ENCODE measurements at places on chromosomes 7 and 10.
A peak's percentile ranks its signal among the peaks of the same experiment; 100 is the strongest.

- no peak for DNase-seq
These were observed 28.2 kb downstream of the IL15RA start for GRCh38 chr10:5949009-5949759.

GRCh38 chr10:80444646-80445319, 9.3 kb upstream of the TSPAN14 start:
- peak; percentile 49 for DNase-seq

DNA sequence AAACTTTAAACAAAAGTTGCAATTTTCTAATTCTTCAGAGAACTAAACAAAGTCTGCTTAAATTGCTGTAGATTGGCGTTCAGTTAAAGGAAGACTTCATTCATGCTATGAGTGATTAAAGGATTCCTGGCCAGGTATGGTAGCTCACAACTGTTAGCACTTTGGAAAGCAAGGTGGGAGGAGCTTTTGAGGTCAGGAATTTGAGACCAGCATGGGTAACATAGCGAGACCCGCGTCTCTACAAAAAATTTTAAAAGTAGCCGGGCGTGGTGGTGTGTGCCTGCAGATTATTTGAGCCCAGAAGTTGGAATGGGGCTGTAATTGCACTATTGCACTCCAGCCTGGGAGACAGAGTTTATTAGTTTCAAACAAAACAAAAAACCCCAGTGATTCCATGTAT, 13.5 kb upstream of the SCRN1 start:
- no peak for DNase-seq

GRCh38 chr10:76302481-76302880, 871.1 kb downstream of the LRMDA start:
- no peak for DNase-seq

GRCh38 chr10:64067859-64068258, 546.7 kb downstream of the REEP3 start:
- no peak for DNase-seq

- DNase-seq: no peak
These were observed 649 bp downstream of the DNA2 start for GRCh38 chr10:68471063-68471585.

DNA sequence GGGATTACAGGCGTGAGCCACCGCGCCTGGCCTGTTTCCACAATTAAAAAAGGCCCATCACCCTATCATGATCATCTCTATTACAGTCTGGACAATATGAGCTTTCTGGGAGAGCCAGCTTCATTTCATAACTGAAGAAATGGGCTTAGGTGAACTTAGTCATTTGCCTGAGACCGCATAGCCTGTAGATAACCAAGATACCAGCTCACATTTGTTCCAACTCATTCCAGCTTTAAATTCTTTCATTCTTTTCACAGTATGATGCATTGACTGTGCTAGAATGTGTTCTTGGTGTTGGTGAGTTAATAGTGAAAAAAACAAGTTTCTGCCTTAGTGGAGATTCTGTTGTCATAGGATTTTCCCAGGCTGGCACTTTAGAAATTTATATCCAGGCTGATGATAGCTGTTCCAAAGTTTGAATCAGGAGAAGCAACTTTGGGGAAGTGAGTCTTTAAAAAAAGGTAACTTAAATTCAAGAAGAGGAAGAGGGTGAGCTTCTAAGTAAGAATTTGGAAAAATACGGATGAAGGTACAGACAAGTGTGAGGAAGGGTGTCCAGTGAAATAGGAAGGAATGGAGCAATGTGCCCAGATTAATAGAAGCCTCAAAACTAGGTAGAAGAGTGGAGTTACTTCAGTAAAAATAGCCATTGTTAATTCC, 2.1 kb upstream of the H2AZ2 start:
- no peak for DNase-seq

GRCh38 chr10:106401161-106401560, 763.3 kb downstream of the SORCS1 start:
- DNase-seq: no peak

DNA sequence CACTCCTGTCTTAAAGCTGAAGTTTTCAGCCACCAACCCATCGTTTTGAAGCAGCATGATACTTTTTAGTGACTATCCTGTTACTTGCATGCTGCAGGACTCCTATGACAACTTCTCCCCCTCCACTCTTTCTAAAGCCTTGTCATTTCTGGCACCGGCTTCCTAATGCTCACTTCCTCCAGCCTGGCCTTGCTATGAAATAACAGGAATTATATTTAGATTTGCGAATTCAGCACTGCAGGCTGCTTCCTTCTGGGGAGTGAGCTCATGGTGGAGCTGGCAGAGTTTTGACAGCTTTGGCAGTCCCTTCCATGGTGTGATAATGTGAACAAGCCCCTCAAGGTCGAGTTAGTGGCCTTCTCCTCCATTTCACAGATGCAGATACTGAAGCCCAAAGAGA, 13.4 kb downstream of the BLNK start:
- no peak for DNase-seq

GRCh38 chr7:47941136-47941844, 7.0 kb downstream of the PKD1L1 start:
- DNase-seq: no peak

DNA sequence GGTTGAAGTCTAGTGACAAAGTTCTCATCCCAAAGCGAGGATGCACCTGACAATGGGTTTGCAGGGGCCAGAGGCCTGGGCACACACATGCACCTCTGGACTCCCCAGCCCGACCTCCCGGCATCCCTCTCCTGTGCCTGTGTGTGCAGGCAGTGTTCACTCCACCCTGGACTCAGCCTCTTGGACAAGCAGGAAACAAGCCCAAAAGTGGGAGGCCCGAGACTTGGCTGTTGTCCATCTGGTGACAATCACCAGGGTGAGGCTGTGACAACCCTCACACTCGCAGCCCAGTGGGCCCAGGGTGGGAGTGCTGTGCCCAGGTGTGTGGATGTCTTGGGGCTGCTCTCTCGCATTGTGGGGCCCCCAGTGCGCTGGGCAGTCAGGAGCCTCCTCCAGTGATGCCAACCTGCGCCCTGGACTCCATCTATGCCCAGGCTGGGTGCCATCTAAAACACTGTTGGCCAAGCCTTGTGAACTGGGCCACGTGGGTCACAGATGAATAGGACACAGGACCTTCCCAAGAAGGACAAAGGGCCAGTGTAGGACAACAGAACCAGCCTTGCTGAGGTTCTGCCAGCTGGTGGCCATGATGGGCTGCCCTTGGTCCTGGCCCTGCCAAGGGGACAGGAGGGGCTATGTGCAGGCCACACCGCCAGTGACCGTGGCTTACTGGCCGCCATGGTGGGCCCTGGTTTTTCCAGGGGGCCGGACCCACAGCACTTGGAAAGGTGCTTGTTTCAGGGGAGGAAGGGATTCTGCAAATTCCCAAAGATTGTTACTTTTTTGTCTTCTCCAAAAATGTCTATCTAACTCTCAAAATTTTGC, 144.3 kb downstream of the TCERG1L start:
- no peak for DNase-seq

- no peak for DNase-seq
These were observed 7.7 kb upstream of the COBL start for GRCh38 chr7:51324206-51324898.

DNA sequence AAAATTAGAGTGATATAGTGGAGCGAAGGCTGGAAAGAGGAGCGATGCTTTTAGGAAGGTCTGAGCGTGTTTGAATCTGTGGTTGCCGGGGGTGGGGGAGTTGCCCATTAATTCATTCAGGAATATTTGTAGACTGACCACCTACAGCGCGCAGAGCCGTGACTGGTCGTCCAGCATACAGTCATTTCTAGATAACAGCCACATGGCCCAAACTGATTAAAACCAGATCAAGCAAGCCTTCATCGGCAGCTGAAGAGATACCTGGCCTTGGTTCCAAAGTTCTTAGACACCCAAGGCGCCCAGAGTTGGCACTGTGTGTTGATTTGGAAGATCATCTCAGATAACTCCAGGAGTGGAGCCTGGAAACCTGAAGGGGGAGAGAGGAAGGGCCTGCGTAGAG, 1.7 kb downstream of the PROSER2 start:
- DNase-seq: no peak

GRCh38 chr7:91976743-91977142, 36.1 kb downstream of the AKAP9 start:
- no peak for DNase-seq

GRCh38 chr7:72286519-72286918, 125.6 kb downstream of the CALN1 start:
- no peak for DNase-seq

DNA sequence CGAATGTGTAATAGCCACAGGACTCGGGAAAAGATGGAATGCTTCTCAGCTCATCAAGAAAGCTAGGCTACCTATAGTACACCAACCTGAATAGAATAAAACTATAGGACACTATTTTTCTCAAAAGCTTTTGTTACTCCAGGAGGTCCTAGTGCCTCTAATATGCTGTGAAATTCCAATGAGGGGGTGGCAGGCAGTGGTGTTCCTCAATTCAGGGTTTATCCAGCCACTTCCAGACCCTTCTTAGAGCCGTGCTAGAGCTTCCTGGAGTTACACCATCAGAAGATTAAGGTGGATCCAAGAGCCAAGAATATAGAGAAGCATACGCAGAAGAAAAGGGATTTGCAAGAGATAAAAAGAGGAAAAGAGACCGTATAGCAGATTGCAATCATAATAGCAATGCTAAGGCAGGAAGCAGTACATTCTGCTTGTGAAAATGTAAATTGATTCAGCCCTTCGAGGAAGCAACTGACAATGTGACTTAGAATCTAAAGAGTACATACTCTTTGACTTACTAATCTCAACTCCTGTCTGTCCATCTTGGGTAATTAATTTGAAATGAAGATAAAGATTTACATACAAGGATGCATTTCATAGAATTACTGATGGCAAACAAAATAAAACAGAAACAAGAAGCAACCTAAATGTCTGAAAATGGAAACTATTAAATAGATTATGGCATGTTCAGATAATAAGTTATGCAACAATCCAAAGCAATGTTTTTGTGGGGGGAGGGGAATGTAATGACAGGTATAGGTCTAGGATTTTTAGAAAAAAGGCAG, 2.1 kb downstream of the ST8SIA6 start:
- DNase-seq: no peak

- DNase-seq: no peak
These were observed 15.1 kb upstream of the CROT start for GRCh38 chr7:87330316-87330715.

GRCh38 chr10:117662126-117662525, 119.6 kb downstream of the EMX2 start:
- no peak for DNase-seq

GRCh38 chr10:110893559-110894179, 21.9 kb downstream of the PDCD4 start:
- DNase-seq: no peak

DNA sequence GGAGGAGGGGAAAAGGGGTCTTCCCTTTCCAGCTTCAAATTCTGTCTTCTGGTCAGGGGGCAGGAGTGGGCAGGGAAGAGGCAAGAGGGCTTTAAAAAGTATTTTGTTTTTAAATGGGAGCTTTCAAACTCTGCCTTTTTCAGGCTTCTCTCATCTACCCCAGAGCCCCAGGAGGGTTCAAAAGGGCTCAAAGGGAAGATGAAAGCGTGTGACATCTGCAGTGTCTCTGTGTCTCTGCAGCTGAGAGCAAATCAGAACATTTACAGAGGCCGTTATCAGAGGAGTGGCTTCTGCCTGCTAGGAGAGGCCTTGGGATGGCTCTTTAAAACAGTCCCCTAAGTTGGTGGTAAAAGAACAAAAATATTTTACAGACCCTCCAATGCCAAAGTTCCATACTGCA, 30.3 kb downstream of the TRIM8 start:
- no peak for DNase-seq
